Fibroblast of the aortic adventitia (primary cell): ENCODE measurements at places on chromosomes 5 and 9. TPM values are rescaled to one million over a fixed set of nuclear protein-coding genes. Genes with fewer than 3 reads are reported as not detected.

The PCDHB8 gene
- 0.16 and 0.27 TPM in 2 replicates for total RNA-seq

The SLIT3 gene
- 52.5 and 65.3 TPM in 2 replicates for total RNA-seq

The ACTBL2 gene
- total RNA-seq, result not detected in 2 replicates

The DMRTA1 gene
- 0.81 and 0.90 TPM in 2 replicates for total RNA-seq

The ZDHHC12 gene
- 18.9 and 31.2 TPM in 2 replicates for total RNA-seq

The CDC25C gene
- 0.16 and 8.9 TPM in 2 replicates for total RNA-seq

The IL17B gene
- total RNA-seq, result not detected in 2 replicates

The CYLC2 gene
- total RNA-seq, result not detected in 2 replicates

The CRHBP gene
- 6.4 TPM in 1 of 2 replicates, not detected in the other for total RNA-seq

The OR4F3 gene
- total RNA-seq, result 0.54 TPM in 1 of 2 replicates, not detected in the other

The RMND5B gene
- total RNA-seq, result 11.8 and 25.8 TPM in 2 replicates
